ENCODE measurements at places on chromosomes 12 and 14.

DNA sequence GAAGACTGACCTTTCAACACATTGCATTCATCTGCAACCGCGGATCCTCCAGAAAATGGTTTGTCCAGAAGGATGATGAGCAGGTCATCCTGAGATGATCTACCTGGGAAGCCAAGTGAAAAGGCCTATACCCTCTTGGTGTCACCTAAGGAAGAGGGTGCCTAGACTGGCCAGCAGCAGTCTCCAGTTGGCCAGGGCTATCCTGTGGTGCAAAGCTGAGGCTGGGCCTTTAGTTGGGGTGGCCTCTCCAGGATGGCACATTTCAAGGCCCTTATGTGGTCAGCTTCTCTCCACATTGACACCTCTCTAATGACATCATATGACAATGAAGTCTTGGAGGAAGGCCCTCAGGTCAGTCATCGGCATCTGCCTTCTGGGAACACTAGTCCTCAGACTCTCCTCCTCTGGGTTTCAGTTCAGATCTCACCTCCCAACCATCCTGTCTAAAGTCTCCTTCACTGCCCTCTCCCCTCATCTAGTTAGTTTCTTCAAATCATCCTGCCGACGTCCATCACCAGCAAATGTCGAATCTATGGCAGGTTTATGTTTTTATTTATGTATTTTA lies 3.3 kb upstream of the SLC22A17 start:
- DNase-seq = no peak

GRCh38 chr14:74546416-74546815 lies 52.9 kb downstream of the ISCA2 start:
- DNase-seq = no peak

- peak; percentile 96 for DNase-seq
Observed at GRCh38 chr12:6904280-6905276, at the start of gene LRRC23. Gene LRRC23, plus strand, starts transcription at chr12:6904822. Its CDS starts 812 bp downstream, at chr12:6905634.

- DNase-seq = no peak
Observed at GRCh38 chr14:43406931-43407330, 1100.2 kb downstream of the FSCB start.

- no peak for DNase-seq
Observed at GRCh38 chr12:63079791-63080502, 71.1 kb downstream of the AVPR1A start.

DNA sequence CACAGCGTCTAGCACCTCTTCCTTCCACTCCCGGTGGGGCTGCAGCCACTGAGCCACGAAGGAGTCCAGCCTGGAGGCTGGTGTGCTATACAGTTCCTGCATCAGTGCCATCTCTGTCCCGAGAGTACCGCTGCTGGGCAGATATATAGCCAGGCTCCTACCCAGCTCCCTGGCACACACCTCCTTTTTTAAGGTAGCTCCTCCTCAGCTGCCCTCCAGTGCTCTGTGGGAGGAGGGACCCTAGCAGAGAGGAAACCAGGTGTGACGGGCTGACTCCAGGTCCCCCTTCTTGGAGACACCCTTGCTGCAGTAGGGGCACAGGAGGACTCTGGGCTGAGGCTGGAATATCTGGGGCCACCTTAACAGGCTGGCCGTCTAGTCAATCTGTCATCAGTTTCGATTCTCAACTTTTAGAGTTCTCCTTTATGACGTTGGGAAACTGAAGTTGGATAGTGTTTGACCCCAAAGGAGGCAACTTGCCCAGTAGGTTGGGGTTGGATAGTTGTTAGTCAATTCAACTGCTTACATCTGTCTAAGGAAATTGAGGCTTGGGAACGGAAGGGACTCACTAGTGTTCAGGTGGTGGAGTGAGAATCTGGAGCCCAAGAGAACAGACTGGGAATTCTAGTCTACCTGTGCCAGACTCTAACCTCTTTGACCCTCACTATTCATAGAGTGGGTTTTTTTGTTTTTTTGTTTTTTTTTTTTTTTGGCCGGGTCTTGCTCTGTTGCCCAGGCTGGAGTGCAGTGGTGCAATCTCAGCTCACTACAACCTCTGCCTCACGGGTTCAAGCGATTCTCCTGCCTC lies at the start of gene OASL:
TSS of gene OASL (minus strand) at position 386 of the 808 bp plus-strand sequence. CDS start at position 111, 275 bp downstream.
- DNase-seq = peak; percentile 49

GRCh38 chr14:102235275-102235897 lies 69.6 kb downstream of the MOK start:
- DNase-seq = peak; percentile 68

DNA sequence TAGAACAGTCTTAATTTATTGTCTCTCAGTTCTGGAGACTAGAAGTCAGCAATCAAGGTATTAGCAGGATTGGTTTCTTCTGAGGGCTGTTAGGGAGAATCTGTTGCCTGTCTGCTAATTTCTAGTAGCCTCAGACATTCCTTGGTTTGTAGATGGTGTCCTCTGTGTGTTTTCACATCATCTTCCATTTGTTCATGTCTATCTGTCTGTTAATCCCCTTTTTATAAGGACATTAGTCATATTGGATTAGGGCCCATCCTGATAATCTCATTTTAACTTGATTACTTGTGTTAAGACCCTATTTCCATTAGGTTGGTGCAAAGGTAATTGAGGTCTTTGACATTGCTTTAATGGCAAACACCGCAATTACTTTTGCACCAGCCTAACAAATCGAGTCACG lies 34.3 kb downstream of the TBC1D15 start:
- DNase-seq = no peak

DNA sequence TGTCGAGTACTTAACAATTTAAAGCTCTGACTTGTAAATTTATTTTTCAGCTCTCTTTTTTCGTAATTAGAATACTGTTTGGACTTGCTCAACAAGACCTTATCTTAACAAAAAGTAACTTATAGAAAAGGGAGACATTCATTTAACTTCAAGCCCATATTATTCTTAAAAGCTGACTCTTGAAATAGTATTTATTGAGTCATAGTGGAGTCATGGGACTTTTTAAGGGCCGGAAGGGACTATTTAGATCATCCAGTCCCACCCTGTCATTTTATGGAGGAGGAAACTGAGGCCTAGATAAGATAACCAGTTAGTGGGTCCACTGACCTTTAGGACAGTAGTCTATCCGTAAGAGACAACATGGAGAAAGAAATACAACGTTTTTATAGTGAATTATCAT lies 1.5 kb downstream of the RAP1B start:
- no peak for DNase-seq

GRCh38 chr12:22759769-22760674 lies 135.1 kb downstream of the ETNK1 start:
- DNase-seq = no peak

DNA sequence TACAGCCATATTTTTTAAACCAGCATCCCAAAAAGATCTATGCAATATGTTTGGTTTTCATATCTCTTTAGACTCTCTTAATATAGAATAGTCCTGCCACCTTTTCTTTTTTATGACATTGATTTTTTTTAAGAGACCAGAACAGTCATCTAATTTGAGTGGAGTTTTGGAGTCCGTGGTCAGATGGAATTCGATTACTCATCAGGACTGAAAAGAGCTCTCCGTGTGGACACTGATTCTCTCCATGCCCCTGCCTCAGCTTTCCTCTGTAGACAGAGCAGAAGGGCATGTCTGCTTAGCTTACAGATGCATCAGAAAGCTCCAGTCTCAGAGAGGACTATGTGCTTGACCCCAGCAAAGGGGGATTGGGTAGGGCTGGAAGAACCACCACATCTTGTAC lies 27.8 kb downstream of the SMCO2 start:
- DNase-seq = no peak

GRCh38 chr12:116861320-116861719 lies 19.9 kb downstream of the HRK start:
- DNase-seq = no peak

GRCh38 chr12:90859591-90859990 lies 95.4 kb downstream of the CCER1 start:
- no peak for DNase-seq

- DNase-seq = no peak
Observed at GRCh38 chr12:67966560-67966959, 22.7 kb upstream of the IFNG-AS1 start.

GRCh38 chr12:93733358-93733757 lies 56.2 kb downstream of the CRADD start:
- DNase-seq = no peak

GRCh38 chr12:642633-643474 lies 20.4 kb downstream of the NINJ2 start:
- peak; percentile 68 for DNase-seq

GRCh38 chr14:91946622-91947474 lies 646 bp downstream of the FBLN5 start:
- DNase-seq = no peak

DNA sequence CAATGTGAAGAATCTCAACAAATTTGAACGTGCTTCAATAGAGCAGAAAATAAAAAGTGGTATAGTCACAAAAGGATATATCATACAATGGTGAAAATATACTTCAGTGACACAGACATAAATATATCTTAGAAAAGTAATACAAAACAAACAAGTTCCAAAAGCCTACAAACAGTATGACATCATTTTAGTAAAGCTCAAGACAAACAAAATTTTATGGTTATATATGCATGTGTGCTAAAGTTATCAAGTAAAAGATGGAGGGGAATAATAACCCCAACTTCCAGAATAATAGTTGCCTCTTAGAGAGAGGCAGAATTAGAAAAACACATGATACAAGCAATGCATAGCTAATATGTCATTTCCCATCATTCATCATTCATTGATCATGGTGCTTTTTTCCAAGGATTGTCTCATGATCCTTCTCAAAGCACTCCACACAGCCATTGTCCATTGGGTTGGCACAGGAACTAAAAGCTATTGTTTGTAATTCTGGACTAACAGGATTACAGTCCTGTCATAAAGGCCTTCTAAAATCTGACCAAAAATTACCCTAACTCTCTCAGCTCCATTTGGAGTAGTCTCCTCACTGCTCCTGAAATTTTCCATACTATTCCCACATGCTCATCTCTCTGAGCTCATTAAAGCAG lies 59.5 kb downstream of the IFNG-AS1 start:
- DNase-seq = no peak

- DNase-seq = no peak
Observed at GRCh38 chr14:69262516-69262915, 2.6 kb downstream of the GALNT16 start.

DNA sequence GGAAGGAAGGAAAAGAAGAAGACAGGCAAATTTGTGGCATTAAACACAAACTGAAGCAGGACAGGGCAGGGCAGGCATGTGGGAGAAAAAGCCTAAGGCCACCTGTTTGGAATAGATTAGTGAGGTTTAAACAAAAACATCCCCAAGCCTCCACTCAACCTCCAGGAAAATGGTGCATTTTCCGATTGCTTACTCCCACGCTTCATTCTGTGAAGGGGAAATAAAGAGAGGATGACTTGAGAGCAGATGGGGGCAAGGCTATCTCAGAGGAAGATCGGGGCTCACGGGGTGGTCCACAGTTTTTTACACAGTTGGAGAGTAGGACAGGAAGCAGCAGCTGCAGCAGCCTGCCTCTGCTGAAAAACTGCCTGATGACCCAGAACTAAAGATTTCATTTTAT lies 250.9 kb downstream of the DUSP6 start:
- no peak for DNase-seq

- no peak for DNase-seq
Observed at GRCh38 chr12:125773033-125773640, 707.9 kb downstream of the AACS start.

- no peak for DNase-seq
Observed at GRCh38 chr12:64070454-64070853, 151.6 kb downstream of the KICS2 start.

GRCh38 chr12:115461401-115461800 lies 777.4 kb upstream of the TBX3 start:
- no peak for DNase-seq

- DNase-seq = no peak
Observed at GRCh38 chr14:102500158-102500662, 9.4 kb downstream of the ANKRD9 start.

DNA sequence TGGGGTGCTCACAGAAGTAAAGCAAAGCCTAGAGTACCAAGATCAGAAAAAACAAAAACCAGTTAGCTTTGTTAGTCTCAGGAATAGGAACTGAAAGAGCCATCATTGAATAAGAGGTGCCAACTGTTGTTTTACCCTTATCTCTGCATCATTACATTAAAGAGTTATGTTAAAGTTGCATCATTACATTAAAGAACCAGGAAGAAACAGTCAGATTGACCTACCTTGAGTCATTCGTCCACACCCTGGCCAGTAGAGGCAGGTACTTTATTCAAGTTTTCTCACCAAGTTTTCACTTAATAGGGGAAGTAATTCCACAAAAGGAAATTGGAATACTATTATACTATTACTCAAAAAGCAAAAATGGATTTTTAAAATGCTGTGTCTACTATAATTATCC lies 121.7 kb upstream of the CNOT2 start:
- no peak for DNase-seq

DNA sequence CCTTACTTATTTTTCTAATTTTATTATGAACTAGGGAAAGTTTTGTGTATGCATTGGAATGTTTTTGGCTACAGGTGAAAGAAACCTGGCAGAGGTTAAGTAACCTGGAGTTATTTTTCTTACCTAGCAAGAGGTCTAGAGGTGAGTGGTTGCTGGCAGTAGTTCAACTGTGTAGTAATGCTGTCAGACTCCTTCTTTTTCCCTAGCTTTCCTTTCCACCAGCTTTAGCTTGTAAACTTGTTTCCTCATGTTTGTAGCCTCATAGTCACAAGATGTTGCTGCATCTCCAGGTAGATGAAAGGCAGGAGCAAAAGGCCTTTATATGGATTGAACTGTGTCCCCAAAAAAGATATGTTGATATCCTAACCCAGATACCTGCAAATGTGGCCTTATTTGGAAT lies 105.1 kb upstream of the AMIGO2 start:
- DNase-seq = no peak

DNA sequence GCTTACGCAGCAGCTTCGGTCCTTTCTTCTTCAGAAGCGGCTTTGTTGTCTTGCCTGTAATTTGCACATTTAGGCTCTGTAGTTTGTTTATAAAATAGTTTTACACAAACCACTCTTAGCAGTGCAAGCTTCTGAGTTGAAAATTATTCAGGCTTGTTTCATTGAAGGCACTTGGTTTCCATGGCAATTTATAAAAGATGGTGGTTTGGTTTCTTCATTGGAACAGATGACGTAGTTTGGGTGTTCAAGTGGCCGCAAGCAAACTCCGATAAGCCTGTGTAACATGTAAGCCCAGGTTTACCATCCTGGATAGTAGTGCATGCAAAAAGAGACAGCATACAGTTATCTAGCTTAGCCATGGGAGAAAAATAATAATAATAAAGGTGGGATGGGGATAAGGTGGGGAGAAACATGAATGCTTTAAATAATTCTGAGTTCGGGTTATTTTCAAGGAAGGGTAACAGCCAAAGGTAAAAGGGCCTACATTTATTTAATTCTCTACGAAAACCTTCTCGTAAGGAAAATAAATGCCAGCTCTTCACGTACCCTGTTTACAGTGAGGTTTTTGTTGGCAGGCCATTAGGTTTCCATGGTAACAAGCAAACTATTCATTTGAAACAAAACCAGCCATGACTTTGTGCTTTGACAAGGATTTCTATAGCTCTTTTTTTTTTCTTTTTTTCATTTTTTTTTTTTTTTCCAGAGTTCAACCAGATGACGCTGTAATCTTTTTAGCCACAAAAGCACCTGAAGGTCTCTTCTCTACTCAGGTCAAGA lies 189.6 kb upstream of the RPL10L start:
- DNase-seq = no peak

- no peak for DNase-seq
Observed at GRCh38 chr14:55546212-55546874, 33.7 kb upstream of the KTN1 start.

GRCh38 chr14:61322011-61322798 lies 826 bp downstream of the PRKCH start:
- DNase-seq = no peak
